ENCODE measurements at places on chromosomes 3 and 15. TPM values are rescaled to one million over a fixed set of nuclear protein-coding genes. Genes with fewer than 3 reads are reported as not detected.

DNA sequence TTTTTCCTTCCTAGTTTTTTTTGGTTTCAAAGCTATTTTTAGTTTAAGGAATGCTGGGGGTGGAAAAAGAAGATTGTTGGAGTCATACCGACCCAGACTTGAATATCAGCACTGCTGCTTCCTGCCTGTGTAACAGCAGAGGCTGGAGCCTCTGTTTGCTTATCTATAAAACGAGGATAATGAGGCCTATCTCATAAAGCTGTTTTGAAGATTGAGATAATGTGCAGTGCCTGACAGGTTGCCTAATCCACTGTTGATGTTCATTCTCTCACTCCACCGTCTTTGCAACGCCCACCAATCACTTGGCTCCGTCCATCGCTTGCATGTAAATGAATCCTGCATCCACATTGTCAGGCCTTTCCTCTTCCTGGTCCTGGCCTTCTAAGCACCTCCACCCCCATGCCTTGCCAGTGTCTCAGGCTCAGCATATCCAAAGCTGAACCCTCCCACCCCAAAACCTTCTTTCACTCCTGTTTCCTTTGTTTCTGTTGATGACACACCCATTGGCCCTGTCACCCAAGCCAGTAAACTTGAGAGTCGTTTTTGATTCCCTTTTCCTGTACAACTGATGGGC lies 94.9 kb downstream of the MEX3B start:
- DNase-seq = no peak

The ADCY5 gene
- 273 TPM for total RNA-seq

DNA sequence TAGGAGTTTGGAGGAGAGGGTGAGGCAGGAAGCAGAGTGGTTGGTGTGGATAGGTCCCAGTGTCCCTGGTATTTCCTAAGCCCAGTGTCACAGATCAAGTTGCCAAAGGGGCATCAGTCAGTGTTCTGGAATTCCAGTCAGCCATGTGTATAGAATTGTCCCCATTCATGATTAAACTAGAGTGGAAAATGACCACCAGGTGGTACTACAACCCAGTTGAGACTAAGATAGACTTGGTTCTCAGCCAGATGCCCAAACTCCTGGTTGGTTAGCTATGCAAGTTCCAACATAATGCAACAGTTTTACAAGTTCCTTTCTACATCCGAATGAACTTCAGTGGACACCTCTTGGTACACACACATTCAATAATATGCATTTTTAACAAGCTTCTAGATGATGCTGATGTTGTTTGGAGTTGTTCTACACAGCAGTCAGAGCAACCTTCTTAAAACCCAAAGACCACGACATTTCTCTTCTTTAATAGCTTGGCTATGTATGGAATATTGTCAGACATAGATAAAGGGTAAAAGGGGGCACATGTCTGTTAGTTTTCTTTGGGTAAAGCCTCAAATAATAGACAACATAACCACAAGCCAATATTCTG lies 8.4 kb upstream of the ATR start:
- no peak for DNase-seq

DNA sequence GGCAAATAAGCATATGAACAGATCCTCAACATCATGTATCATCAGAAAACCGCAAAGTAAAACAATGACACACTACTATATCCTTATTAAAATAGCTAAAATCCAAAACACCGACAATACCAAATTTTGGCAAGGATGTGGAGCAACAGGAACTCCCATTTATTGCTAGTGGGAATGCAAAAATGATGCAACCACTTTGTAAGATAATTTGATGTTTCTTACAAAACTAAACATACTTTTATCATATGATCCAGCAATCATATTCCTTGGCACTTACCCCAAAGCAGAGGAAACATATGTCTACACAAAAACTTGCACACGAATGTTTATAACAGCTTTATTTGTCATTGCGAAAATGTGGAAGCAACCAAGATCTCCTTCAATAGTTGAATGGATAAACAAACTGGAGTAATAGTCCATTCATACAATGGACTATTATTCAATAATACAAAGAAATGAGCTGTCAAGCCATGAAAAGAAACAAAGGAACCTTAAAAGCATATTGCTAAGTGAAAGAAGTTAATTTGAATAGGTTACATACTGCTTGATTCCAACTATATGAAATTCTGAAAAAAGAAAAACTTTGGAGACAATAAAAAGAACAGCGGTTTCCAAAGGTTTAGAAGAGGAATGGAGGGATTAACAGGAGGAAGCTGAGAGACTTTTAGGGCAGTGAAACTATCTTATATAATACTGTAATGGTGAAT lies 172.0 kb downstream of the VPS13C start:
- no peak for DNase-seq

DNA sequence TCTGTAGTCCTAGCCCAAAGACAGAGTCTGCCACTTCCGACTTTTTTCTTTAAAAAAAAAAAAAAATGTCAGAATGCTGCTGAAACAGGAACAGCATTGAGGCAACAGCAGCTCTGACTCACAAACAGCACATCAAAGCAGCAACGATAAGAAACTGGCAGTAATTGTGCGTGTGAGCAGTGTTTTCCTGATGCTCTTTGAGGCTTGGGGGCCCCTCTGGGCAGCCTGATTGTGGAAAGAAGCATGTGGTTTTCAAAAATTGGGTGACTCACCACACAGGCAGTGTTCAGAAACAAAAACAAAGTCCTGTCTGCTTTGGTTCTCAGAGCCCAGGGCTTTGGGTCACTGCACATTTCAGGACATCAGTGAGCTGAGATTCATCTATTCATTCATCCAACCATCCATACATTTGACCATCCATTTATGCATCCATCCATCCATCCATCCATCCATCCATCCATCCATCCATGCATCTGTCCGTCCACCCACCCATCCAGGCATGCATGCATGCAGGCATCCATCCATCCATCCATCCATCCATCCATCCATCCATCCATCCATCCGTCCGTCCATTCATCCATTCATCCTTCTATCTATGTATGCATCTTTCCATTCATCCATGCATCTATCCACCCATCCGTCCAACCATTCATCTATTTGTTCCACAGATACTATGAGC lies 308.4 kb downstream of the RPLP1 start:
- peak; percentile 34 for DNase-seq

The CEMIP gene
- total RNA-seq = not detected

- DNase-seq = no peak
Measured at GRCh38 chr3:190492129-190492528, 21.8 kb upstream of the IL1RAP start.

DNA sequence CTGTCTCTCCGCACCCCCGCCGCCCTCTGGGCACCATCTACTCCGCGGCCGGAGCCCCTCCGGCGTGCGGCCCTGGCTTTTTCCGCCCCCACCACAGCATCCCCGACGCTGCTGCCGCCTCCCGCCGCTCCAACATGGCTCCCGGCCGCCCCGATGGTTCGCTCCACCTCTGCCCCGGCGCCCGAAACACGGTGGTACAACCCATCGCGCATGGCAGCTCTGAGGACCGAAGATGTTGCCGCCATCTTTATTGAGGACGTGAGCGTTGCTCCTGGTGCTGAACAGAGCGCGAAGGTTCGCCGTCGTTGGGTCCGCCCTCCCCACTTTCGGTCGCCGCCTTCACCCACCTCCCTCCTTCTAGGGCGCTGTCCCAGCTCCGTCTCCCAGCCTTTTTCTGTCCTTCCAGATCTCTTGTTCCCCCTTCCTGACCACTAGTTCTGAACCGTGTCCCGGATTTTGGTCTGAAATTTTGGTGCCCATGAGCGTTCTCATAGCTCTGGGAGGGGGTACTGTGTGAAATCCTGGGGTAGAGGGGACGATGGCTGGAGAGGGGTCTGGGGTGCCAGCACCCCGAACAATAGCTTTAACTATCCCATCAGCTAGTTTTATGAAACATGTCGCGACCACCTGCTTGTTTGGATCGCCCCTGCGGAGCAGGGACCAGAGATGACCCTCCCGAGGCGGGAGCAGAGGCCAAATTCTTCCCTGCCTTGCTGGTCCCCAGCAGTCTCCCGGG lies at the start of gene CELSR3:
Gene CELSR3, minus strand, starts transcription at position 134 of the 736 bp plus-strand sequence. CDS start 252 bp downstream, outside the sequence.
- peak; percentile 56 for DNase-seq

DNA sequence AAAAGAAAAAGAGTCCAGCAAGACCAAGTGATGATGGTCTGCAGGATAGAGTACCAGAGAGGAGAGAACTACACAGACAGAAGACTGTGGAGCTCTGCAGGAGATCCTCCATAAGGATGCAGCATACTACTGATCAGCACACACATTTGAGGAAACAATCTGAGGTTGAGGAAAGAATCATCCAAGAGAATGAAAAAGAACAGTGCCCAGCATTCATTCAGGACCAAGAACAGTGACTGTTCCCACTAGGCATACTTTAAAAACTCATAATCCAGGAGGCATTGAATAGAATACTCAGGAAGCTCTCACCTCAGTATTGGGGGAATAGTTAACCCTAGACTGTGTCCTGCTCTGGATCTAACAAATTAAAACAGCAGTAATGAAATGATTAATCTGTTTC lies 54.9 kb downstream of the THSD4 start:
- no peak for DNase-seq

DNA sequence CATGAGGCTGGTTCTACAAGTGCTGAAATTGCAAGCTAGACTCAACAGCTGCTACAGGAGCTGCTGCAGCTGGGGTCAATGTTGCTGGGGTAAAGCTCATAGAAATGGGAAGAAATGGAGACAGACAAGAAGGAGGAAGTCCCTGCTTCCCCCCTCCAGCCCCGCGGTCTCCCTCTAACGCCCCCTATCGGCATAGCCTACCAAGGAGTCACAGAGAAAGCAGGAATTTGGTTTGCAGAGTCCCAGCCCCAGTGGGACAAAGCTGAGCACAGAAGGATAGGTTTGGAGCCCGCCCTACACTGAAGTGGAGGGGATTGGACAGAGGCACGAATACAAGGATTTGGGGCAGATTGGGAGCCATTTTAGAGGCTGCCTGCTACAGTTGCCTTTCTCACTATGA lies 176.9 kb upstream of the ANKRD28 start:
- DNase-seq = no peak

DNA sequence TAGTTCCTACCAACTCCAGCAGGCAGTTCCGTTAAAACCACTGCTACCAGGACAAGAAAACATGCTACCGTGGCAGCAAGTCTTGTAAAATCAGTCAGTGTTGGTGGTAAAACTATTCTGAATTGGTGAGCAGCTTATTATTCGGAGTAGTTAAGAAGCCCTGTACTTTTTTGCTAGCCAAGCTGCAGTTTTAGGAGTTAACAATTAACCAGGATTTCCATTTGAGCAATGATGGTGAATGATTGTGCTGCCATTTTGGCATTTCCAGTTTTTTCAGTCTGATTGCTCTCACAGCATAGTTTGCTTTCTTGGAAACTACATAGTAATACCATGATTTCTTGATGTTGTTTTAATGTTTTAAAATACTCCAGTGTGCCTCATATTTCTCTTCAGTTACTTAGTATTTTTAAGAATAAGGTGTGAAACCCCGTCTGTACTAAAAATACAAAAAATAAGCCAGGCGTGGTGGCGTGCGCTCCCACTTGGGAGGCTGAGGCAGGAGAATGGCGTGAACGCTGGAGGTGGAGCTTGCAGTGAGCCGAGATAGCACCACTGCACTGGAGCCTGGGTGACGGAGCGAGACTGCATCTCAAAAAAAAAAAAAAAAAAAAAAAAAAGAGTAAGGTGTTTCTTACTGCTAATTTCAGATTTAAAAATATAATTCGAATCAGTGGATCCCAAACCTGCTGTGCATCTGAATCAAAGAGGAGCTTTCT lies 43.8 kb upstream of the SCAANT1 start:
- no peak for DNase-seq

DNA sequence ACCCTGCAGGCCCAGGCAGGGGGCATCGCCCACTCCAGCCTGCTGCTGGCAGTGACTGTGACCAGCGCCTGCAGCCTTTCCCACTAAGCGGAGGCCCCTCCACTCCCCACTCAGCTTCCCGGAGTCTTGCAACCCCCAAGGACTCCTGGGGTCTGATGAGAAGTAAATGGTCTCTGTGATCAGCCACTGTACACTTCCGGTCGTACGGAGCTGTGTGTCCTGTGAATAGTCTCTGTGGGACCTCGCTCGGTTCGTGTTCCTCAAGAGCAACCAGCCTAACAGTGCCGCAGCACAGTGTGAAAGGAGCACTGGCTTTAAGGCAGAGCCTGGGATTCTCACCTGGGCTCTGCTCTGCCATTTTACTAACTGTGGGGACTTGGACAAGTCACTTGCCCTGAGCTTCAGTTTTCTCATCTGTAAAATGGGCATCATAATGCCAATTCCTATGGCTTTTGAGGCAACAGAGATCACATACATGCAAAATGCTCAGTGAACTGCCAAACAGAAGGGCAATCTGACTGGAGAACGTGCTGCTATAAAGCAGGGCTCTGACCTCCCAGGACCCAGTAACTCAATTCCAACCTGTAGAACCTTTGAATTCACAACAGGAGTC lies 26.7 kb downstream of the TMEM43 start:
- DNase-seq = no peak

- peak; percentile 79 for DNase-seq
Measured at GRCh38 chr15:99143655-99144610, 39.1 kb downstream of the SYNM start.

DNA sequence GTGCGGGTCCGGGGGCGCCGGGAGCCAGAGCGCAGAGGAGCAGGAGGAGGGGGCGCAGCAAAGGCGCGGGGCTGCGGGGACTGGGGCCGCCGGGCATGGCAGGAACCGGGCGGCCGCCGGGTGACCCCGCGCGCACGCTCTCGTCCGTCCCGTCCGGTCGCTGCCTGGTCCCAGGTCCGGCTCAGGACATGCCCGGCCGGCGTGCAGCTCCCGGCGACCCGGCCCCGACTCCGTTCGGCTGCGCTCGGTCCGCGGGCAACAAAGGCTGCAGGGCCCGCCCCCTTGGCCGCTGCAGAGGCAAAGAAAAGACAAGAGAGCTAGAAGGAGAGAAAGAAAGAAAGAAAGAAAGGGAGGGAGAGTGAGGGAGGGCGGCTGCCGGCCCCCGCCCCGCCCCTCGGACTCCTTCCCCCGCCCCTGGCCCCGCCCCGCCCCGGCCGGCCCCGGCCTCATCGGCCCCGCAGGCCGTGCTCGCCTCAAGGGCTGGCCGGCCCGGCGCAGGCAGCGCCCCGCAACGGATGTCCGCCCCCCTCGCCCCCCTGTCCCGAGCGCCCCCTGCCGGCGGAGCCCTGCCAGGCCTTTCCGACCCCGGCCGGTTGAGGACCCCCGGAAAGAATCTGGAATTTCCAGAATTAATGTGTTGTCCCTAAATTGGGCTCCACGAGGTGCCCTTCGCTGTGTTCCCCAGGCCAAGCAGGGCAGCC lies at the start of gene ADAMTS7:
Gene ADAMTS7, minus strand, starts transcription at position 341 of the 701 bp plus-strand sequence. Its CDS starts 244 bp downstream, at position 97.
- DNase-seq = peak; percentile 91

- no peak for DNase-seq
Measured at GRCh38 chr3:190209533-190209932, 88.8 kb upstream of the P3H2 start.

The NRG4 gene
- not detected for total RNA-seq

DNA sequence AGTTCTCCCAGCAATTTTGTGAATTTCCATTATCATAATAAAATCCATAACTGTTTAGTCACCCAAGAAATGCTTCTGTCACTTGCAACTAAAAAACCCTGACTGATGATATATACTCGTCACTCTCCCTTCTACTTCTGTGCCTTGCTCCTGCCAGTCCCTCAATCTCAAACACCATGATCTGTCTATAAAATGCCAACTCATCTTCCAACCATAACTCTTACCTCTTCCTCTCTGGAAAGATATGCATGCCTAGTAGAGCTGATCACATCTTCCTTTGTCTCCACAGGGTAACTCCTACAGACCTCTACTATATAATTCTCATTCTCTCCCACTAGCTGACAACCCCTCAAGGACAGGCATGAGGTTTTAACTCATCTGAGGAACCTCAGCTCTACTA lies 5.2 kb upstream of the VEPH1 start:
- no peak for DNase-seq

GRCh38 chr3:155748611-155749365 lies 3.9 kb upstream of the PLCH1 start:
- no peak for DNase-seq

GRCh38 chr15:60708684-60709083 lies 229.7 kb upstream of the ICE2 start:
- DNase-seq = no peak
